A549 treated with Mapracorat at 1 μM for 4 hours (cell line): ENCODE measurements at places on chromosomes 5 and 9. TPM values are rescaled to one million over a fixed set of nuclear protein-coding genes. Genes with fewer than 3 reads are reported as not detected.

The WDR38 gene
- 0.11 to 0.15 TPM (median 0.13 TPM) in 4 of 5 replicates, not detected in the other for total RNA-seq

The DOCK2 gene
- total RNA-seq: 0.84 to 3.5 TPM (median 2.5 TPM) in 5 replicates

The TPPP gene
- 5.5 to 8.3 TPM (median 6.9 TPM) in 5 replicates for total RNA-seq

The F2RL2 gene
- total RNA-seq: 2.8 to 4.1 TPM (median 3.1 TPM) in 5 replicates

The PLAC8L1 gene
- not detected in 5 replicates for total RNA-seq

The BICD2 gene
- 26.6 to 35.2 TPM (median 34.0 TPM) in 5 replicates for total RNA-seq

The ZNF474 gene
- 0.17 to 0.42 TPM (median 0.32 TPM) in 5 replicates for total RNA-seq

The AQP7 gene
- total RNA-seq: 0.27 to 0.59 TPM (median 0.34 TPM) in 5 replicates

The TSSK1B gene
- not detected in 5 replicates for total RNA-seq
